ENCODE measurements at places on chromosomes 6 and 20.

GRCh38 chr6:125947615-125948014 is 9.0 kb upstream of the HINT3 start:
- DNase-seq: no peak

DNA sequence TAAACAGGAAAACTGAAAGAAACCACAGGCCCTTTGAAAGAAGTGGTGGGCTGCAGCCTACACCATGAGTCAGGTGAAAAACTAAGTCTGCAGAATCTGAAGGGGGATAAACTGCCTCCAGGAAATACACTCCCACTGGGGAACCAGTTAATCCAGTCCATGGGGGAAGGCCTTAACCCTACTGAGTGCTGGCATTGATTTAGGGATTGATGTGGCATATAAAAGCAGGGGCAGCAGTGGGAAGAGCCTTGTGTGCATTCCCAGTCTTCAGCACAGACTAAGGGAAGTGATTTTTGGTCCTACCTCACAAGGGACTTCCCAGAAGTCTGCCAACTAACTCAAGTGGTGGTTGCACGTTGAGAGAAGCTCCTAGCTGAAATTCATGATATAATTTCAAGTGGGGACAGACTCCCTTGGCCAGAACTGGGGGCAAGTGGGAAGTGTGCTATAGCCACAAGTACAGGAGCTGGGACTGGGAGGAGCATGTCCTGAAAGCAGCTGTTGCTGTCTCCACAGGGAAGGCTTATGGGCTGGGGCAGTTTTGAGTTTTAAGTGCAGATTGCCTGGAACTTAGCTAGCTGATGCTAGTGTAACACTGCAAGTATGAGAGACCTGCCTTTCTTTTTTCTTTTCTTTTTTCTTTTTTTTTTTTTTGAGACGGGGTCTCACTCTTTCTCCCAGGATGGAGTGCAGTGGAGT is 31.2 kb downstream of the CITED2 start:
- DNase-seq: no peak

DNA sequence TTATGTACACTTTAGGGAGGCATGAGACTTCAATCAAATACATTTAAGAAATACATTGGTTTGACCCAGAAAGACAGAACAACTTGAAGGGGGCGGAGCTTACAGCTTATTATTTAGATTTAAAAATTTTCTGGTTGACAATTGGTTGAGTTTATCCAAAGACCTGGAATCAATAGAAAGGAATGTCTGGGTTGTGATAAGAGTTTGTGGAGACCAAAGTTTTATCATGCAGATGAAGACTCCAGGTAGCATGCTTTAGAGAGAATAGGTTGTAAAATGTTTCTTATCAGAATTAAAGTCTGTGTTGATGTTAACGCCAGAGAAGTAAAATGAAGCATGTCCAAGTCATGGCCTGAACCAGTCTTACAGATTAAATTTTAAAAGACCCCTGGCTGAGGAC is 757.8 kb upstream of the ADGRB3 start:
- DNase-seq: no peak

DNA sequence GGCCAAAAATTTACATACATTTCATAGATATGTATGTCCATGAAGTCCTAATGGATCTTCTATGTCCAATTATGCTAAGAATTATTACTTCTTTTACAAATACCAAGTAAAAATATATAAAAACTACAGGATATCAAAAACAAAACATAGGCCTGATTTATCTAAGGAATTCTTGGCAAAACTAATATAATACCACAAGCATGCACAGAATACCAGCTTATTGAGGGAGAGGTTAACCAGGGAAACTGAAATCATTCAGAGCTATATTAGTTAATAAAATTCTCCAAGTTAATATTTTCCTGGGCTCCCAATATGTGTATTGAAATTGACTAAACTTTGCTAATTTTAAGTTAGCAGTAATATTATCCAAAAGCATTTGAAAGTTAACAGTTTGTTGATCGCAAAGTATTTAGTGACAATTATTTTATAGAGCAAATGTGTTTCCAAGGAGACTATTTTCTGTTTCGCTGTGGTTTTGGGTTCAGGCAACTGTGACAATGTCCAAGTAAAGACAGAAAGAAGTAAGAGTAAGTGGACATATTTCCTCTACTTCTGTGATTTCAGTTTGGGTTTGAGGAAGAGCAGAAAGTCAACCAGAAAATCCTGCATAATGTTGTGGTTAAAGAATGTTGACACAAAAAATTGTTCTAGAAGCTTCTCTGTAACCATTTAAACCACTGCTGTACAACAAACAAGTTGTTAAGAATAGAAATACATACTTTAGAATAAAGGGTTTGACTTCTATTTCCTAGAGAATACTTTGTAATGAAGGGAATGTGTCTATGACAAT is 167.4 kb downstream of the COL21A1 start:
- no peak for DNase-seq

DNA sequence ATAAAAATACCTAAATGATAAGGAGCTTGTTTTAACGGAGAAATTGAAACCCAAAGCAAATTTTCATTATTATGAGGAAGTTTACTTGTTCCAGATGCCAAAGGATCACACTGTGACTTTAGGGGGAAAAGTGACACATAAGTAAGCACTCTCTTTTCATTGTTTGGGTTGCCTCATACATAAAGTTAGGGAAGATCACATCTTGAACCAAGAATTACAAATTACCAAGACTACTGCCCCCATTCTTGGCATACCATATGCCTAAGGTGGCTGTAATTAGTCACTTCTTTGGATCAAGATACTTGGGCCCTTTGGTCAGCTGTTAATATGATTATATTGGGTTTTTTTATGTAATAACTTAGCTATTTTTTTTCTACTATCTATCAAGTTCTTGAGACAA is 269.0 kb downstream of the COL12A1 start:
- no peak for DNase-seq

- DNase-seq: no peak
These were observed 391.6 kb downstream of the PLCB1 start for GRCh38 chr20:8523684-8524083.

DNA sequence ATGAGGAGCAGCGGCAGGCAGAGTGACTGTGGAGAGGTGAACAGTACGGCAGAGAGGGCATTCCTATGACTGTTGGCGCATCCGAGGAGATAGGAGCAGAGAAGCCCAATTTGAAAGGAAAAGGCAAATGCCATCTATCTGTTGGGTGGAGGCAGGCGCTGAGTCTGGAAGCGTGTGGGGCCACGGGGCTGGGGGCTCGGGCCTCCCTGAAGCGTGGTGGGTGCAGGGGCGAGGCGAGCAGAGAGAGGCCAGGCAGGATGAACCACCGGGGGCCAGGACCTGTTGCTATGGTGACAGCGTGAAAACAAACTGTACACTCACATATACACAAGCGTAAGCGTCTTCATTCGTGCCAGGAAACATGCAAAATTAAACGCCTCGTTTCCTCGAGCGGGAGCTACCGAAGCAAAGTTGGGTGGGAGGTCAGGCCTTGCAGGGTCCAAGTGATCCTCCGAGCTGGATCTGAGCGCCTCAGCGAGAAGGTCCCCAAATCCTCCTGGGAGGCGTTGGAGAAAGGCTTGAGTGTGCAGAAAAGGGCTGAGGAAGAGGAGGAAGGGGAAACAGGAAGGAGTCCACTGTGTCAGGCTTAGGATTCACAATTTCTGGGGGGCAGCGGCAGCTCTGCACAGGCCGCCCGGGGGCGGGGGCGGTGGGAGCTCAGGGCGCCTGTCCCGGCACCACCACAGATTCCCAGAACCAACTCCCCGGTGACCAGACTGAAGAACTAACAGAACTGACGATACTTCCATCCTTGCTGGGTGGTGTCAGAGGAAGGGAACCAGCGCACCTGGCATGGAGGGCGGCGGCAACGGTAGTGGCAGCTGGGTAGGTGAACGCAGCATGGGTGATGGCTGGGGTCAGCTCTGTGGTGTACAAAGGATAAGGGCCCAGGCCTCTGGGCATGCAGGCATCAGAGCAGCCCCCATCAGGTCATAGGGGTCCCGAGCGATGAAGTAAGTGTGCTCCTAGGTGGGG is 68.2 kb downstream of the KHDC1L start:
- no peak for DNase-seq

- DNase-seq: no peak
These were observed 16.1 kb upstream of the DOK5 start for GRCh38 chr20:54459279-54459678.

GRCh38 chr6:33018904-33019303 is 9.5 kb upstream of the HLA-DOA start:
- DNase-seq: no peak

DNA sequence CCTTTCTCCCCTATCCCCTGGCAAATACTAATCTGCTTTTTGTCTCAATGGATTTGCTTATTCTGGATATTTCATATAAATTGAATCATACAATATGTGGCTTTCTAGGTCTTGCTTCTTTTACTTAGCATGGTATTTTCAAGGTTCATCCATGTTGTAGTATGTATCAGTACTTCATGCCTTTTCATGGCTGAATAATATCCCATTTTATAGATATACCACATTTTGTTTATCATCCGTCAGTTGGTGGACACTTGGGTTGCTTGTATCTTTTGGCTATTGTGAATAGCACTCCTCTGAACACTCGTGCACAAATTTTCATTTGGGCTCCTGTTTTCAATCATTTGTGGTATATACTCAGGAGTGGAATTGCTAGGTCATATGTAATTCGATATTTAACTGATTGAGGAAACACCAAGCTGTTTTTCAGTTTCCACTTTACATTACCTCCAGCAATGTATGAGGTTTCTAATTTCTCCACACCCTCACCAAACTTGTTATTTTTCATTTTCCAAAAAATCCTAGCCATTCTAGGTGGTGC is 30.5 kb upstream of the RIPPLY2 start:
- DNase-seq: no peak

DNA sequence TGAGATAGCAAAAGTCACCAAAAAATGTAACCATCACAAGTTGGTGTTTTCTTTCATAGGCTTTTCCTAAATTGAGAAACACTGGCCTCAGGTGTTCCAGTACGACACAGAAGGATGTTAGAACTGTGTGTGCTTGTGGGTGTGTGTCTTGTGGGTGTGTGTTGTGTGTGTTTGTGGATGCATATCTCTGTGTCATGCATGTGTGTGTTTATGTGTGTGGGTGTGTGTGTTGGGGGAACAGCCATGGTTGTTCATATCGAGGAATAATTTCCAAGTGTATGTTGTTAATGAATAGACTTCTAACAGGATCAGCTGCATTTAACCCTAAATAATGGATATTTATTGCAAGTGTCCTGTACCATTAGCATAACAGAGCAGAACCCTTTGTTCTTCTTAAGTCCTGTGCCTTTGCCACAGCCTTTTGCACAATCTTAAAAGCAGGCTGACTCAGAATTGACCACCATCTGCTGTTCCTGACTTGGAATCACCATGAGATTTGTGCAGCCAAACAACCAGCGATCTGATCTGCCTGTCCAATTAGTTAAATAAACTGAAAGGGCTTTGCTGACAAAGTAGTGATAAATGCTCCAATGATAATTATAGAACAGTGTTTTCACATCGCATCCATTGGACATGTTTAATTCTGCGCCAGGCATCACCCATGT is 7.6 kb downstream of the CD93 start:
- DNase-seq: no peak

- peak; percentile 66 for DNase-seq
These were observed 716 bp downstream of the SHPRH start for GRCh38 chr6:145963216-145964068.

DNA sequence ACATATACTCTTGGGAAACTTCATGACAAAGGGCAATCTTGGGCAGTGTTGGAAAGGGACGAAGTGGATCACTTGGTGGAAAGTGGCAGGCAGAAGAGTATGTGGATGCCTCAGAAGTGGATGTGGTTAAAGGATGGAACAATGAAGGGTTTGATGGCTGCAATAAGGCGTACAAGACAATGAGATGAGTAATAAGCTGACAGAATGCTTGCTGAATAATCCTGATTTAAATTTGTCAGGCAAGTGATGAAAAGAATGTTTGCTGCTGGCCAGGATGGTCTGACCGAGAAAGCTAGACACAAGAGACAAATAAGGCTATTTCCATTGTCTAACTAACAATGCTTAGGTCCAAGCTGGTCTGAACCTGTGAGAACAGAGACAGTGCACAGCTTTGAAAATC is 61.6 kb upstream of the CEP85L start:
- no peak for DNase-seq

GRCh38 chr6:130382872-130383490 is 17.2 kb downstream of the TMEM200A start:
- DNase-seq: no peak

DNA sequence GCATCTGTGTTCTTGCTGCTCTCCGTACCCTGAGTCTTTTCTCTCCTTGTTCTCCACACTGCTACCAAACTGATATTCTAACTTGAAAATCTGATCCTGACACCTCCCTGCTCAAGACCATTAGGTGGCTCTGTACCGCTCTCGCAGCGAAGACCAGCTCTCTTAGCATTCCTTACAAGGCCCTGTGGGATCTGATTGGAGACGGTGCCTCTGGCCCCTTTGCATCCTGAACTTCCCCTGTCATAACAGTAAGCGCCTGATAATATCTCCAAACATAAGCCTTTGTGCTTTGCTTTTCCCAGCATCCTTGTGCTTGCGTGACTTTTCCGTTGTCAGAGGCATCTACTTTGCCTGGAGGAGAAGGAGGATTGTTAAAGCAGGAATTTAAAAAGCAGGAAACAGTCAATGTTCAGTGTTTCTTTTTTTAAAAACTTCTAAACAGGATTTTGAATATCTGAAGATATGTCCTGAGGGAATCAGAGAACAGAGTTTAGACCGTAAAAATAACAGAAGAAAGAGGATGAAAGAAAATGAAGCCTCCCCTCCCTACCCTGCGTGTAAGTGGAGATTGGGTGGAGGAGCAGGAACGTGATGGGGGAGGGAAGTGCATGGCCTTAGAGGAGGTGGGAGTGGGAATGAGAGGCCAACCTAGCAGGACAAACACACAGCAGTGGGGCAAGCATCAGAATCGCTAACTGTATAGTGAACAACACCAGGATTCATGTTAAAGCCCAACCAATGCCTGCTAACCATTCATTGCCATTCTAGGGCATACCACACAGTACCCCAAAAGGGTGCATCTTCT is 89.2 kb upstream of the STMND1 start:
- peak; percentile 26 for DNase-seq

DNA sequence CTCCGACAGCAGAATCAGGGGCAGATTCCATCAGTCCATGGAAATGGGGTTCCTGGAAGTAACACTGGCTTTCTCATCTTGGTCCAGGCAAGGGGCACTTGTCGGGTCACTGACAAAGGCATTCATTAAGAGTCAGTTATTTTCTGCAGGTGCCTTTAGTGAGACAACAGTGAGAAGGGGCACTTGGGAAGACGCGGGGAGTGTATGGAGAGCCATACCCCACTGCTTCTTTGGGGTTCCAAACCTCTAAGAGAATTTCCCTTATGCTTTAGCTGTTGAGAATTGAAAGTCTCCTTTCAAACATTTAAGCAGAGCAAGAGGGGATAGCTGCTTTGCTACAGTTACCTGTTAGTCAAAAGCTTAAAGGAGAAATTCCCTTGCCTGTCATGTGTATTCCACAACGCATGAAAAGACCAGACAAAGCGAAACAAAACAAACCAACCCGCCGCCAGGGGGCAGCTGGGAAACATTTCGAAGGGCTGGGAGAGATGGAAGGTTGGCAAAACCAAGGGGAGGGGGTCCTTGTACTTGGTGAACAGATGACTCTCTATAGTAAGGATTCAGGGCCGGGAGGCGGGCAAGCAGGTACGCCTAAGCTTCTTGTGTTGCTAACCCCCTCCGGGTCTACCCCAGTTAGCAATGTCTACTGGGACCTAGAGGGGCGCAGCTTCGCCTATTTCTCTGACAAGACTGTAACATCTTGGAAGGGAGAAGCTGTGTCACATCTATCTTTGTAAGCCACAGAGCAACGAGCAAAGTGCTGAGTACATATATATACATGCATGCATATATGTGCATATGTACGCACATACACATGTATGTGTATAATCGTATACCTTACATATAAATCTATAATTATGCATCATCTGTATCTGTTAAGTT is 474.9 kb upstream of the AGPAT4 start:
- DNase-seq: peak; percentile 85
